ENCODE measurements at places on chromosomes 4 and X. TPM values are rescaled to one million over a fixed set of nuclear protein-coding genes. Genes with fewer than 3 reads are reported as not detected.

The MEPE gene
- not detected for total RNA-seq

GRCh38 chrX:47539860-47540259 is 21.1 kb upstream of the ARAF start:
- DNase-seq = no peak

- DNase-seq = no peak
Measured at GRCh38 chr4:43992552-43992951, 456.1 kb downstream of the KCTD8 start.

DNA sequence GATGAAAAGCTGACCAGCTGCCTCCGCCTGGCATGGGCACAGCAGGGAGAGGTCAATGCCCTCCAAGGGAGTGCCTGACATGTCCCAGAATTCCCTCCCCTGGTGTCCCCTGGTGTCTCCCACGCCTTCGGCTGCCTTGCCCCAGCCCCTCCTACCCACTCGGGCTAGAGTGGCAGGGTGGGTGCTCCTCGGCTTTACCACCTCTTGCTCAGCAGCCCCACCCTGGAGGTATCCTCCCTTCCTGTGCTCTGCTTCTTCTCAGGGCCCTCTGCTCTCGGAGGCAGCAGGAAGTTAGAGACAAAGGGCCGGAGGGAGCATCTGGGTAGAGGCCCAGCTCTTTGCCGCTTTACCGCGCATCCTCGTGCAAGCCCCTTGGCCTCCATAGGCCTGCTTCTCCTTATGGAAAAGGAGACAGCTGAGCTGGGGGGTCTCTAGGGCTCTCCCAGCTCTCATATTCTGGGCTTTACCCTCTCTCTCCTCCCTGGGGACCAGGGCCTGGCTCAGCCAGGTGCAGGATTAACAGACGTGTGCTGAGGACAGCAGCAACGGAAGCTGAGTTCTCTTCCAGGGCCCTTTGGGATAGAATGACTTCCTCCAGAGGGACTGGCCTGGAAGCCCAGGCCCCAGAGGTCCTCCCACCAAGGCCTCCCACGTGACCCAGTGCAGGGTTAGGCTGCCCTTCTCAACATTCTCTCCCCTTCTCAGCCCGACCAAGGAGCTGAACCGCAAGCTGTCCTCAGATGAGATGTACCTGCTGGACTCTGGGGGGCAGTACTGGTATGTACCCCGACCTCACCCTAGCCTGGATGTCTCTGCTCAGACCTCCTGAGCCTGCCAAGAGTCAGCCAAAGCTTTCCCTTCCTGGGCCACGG is 17.2 kb downstream of the XPNPEP2 start:
- DNase-seq = no peak

The TCEAL2 gene
- 0.47 TPM for total RNA-seq

- no peak for DNase-seq
Measured at GRCh38 chr4:56311299-56311975, 75.9 kb downstream of the AASDH start.

All from left ventricle myocardium inferior (tissue), 1 donor.